CD8-positive, alpha-beta memory T cell (primary cell): ENCODE measurements at places on chromosomes 11 and 22.

DNA sequence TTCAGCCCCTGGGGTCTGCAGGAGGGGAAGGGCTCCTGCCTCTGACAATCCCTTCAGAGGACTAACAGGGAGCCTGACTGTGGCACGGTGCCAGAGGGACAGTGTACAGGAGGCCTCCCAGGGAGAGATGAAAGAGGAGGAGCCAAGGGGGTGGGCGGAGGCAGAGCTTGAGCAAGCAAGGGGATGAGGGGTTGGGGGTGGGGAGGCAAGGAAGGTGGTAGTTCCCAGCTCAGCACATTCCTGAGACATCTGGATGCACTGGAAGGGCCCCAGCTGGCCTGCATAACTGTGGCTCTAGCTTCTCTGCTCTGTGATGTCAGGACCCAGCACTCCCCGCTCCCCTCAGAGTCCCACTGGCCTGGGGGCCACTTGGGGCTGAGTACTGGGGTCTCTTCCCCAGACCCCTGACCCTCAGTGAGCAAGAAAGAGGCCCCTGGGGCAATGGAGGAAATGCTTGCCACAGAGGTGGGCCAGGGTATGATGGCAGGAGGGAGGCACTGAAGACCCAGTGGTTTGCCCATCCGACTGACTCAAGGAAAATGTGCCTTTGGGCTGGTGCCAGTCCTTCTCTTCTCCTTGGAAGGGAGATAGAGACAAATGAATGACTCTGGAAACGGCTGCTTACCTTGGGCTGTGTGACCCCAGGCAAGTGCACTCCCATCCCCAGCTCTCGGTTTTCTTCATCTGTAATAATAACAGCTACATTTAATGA lies 13.3 kb downstream of the CREB3L1 start:
- H3K4me1 ChIP-seq, result peaks cover 6% of the 10 kb centered on the region
- no peak overlapping the region for H3K4me3 ChIP-seq
- DNase-seq, result no peak
- H3K36me3 ChIP-seq, result no peaks in the 10 kb centered on the region
- no peaks in the 10 kb centered on the region for H3K27me3 ChIP-seq

- no peaks in the 10 kb centered on the region for H3K36me3 ChIP-seq
- peaks cover 7% of the 10 kb centered on the region for H3K4me1 ChIP-seq
- H3K4me3 ChIP-seq, result no peak overlapping the region
- DNase-seq, result no peak
Measured at GRCh38 chr11:123576501-123576900, 77.9 kb downstream of the SCN3B start.

DNA sequence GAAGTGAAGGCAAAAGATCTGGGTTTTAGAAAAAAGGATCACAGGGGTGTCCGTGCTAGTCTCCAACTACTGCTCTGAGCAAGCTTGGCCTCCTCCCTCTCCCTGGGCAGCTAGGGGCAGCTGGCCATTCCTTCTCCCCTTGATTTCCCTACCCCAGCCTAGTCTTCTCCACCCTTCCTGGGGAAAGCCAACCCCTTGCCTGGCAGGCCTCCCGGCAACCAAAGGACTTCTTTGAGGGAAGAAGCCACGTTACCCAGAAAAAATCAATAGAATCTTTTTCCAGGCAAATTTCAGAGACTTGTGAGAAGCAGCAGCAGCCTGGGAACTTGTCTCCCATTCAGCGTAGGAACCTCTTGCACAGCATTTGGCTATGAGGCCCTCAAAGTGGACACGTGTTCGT lies 91.5 kb downstream of the MIAT start:
- H3K27me3 ChIP-seq, result no peaks in the 10 kb centered on the region
- no peak overlapping the region for H3K27ac ChIP-seq

DNA sequence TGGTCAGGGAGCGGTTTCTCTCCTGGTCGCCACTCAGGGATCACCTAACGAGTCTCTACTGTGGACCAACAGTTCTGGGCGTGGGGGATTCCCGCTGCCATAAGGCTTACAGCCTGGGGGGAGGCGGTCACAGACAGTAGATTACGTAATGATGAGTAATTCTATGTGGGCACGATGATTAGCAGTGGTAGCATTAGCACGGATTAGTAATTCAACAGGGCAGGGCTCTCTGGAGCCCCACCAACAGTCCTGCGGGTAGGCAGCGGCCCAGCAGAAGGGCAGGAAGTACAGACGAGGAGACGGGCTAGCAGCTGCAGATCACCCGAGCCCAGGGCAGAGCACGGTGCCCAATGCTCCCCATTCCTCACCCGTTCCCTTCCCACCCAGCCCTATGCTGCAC lies 3.6 kb downstream of the SHISAL1 start:
- H3K4me1 ChIP-seq, result peaks cover under 1% of the 10 kb centered on the region
- no peaks in the 10 kb centered on the region for H3K36me3 ChIP-seq
- no peaks in the 10 kb centered on the region for H3K27me3 ChIP-seq
- DNase-seq, result no peak
- H3K4me3 ChIP-seq, result no peak overlapping the region

GRCh38 chr11:12802418-12803085 lies 128.3 kb downstream of the TEAD1 start:
- H3K4me3 ChIP-seq, result no peak overlapping the region
- no peak overlapping the region for H3K27ac ChIP-seq
- no peaks in the 10 kb centered on the region for H3K36me3 ChIP-seq
- H3K27me3 ChIP-seq, result peaks cover 6% of the 10 kb centered on the region

- no peak for DNase-seq
- H3K4me3 ChIP-seq, result no peak overlapping the region
- H3K27ac ChIP-seq, result no peak overlapping the region
Measured at GRCh38 chr11:128616161-128616560, 28.8 kb upstream of the ETS1 start.

DNA sequence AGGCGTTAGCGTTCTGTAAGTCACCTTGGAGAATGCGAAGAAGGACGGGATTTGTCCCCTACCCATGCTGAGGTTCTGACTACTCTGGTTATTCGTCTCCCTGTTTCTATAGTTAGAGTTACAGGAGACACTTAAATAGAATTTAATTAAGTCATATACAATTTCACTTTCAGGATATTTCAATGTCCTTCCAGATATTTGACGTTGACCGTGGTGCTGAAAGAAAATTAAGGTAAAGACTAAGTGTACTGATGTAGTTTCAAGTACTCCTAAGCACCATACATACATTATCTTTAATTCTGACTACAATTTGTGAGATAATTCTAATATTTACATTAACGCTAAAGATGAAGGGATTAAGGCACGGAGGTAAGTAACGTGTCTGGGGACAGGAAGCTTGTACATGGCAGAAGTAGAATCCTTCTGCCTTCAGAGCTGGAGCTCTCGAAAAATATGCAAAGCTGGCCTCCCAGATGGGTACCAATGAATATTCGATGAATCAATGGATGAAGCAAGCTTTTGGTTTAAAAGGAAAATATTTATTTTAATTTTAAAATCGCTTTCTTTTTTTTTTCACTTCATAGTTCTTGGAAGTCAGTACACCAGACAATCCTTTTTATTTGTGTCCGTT lies 539 bp upstream of the SLC36A4 start:
- H3K4me3 ChIP-seq, result peak overlapping the region; percentile 67
- H3K36me3 ChIP-seq, result no peaks in the 10 kb centered on the region
- no peaks in the 10 kb centered on the region for H3K4me1 ChIP-seq

DNA sequence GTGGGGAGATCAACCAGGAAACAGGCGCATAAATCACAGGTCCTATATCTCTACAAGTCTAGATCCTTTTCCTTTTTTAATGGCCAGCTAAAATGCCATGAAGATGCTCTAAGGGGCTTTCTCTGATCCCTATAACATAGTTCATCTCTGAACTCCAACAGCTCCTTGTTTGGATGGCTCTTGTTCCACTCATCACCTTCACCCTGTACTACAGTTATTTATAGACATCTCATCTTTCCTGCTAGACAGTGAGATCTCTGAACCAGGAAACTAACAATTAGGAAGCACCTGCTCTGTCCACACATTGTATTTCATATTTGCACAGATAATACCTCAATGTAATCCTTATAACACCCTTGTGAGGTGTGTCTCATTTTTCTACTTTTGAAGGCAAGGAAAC lies 31.6 kb downstream of the KCNA4 start:
- no peaks in the 10 kb centered on the region for H3K27me3 ChIP-seq
- H3K27ac ChIP-seq, result no peak overlapping the region
- no peak overlapping the region for H3K4me3 ChIP-seq

GRCh38 chr22:45223304-45224117 lies 17.2 kb downstream of the KIAA0930 start:
- H3K27me3 ChIP-seq, result no peaks in the 10 kb centered on the region
- no peak for DNase-seq
- no peaks in the 10 kb centered on the region for H3K4me1 ChIP-seq
- no peak overlapping the region for H3K4me3 ChIP-seq

DNA sequence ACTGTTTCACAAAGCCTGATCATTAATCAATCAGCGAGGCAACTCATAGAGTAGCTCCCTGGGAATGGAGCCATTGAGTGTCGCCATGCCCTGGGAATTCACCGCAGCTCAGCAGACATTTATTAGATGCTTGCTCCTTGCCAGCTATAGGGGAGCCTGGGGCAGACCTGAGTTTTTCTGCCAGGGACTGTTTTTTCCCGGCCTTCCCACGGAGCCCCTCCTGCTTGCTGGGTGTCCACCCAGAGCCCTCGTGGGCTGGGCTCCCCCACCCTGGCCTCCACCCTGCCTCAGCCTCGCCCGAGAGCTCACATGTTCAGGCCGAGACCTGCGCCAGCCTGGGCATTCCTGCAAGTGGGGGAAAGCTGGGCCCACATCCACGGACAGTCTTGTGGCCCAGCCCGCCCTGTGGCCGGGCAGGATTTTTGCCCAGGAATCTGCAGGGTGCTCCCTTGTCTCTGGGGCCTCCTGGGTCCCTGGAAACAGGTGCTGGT lies 64.9 kb downstream of the SMIM38 start:
- no peak overlapping the region for H3K4me3 ChIP-seq
- H3K27me3 ChIP-seq, result no peaks in the 10 kb centered on the region
- no peak overlapping the region for H3K27ac ChIP-seq
- no peaks in the 10 kb centered on the region for H3K36me3 ChIP-seq

DNA sequence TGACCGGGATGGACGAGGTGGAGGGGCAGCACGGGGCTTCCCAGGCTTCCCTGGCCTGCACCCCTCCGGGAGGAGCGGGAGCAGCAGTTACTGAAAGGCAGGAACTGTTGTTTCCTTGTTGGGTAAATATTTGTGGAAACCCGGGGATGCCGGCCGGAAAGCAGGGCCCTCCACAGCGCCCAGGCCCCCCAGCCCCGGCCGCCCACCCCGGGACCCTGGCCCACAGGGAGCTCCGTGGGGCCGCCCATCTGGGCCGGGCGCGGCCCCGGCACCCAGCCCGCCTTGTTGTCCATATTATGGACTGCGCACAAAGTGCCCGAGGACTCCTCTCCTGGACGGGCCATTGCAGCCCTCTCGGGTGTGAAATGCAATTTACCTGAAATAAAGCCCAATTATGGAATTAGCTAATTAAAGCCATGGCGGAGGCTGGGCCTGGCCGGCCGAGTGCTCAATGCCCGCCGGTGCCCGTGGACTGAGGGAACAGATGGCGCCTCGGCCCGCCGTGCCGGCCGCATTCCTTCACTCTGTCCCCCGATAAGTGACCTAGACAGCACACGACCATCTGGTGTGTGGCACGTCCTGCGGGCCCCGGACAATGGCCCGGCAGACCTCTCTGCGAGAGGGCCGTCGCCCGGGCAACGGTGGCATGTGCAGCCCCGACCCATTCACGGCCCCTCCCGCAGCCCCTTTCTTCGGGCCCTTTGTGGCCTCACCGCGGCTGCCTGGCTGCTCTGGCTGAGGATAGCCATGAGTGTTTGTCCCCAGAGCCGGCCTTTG lies 35.4 kb downstream of the CDKN1C start:
- DNase-seq, result no peak
- no peaks in the 10 kb centered on the region for H3K4me1 ChIP-seq
- H3K36me3 ChIP-seq, result no peaks in the 10 kb centered on the region

GRCh38 chr11:72229336-72229924 lies 4.9 kb downstream of the INPPL1 start:
- DNase-seq, result no peak
- no peak overlapping the region for H3K27ac ChIP-seq
- H3K27me3 ChIP-seq, result no peaks in the 10 kb centered on the region
- H3K4me1 ChIP-seq, result peaks cover 9% of the 10 kb centered on the region
- no peak overlapping the region for H3K4me3 ChIP-seq

GRCh38 chr22:36454916-36455570 lies 26.4 kb downstream of the TXN2 start:
- peak overlapping the region; percentile 86 for H3K27ac ChIP-seq
- peaks cover 49% of the 10 kb centered on the region for H3K4me1 ChIP-seq
- H3K36me3 ChIP-seq, result no peaks in the 10 kb centered on the region
- DNase-seq, result peak; percentile 96
- peak overlapping the region; percentile 85 for H3K4me3 ChIP-seq
- H3K27me3 ChIP-seq, result no peaks in the 10 kb centered on the region

GRCh38 chr22:49197505-49197904 lies 630.2 kb downstream of the BRD1 start:
- DNase-seq, result no peak
- H3K36me3 ChIP-seq, result no peaks in the 10 kb centered on the region
- no peak overlapping the region for H3K4me3 ChIP-seq
- no peaks in the 10 kb centered on the region for H3K27me3 ChIP-seq

- no peak overlapping the region for H3K27ac ChIP-seq
- H3K27me3 ChIP-seq, result no peaks in the 10 kb centered on the region
- no peaks in the 10 kb centered on the region for H3K36me3 ChIP-seq
- no peak for DNase-seq
Measured at GRCh38 chr11:93393386-93393785, 62.8 kb downstream of the DEUP1 start.

DNA sequence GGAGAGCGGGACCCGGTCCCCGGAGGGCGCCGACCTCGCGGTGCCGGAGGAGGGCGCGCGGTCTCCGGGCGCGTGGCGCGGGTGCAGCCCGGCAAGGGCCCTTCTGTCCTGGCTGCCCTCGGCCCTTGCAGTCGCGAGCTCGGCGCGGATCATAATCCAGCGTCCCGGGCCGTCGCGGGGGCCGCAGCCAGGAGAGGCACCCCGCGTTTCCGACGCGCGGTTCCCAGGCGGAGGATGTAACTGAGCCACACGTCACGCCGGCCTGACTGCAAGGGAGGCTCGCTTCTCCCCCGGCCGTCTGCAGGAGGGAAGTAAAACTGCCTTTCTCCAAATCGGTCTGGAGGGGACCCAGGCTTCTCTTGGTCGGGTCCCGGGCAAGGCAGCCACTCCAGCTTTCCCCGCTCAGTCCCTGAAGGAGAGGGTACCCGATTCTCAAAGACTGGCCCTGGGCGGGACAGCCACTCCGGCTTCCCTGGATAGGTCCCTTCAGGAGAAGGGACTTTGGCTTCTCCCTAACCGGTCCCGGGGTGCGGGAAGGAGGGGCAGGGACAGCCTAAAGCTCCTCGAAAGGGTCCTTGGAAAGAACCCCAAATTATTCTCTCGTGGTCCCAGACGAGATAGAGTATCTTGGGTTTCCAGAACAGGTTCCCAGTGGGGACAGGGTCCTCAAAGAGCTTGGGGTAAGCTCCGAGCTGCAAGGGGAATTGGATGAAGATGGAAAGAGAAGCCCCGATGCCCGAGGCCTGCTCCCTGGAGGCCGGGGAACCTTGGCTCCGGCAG lies 836 bp downstream of the SPON1 start:
- H3K4me1 ChIP-seq, result peaks cover 15% of the 10 kb centered on the region
- peak overlapping the region; percentile 26 for H3K4me3 ChIP-seq
- H3K36me3 ChIP-seq, result no peaks in the 10 kb centered on the region
- H3K27me3 ChIP-seq, result peaks cover 48% of the 10 kb centered on the region
- H3K27ac ChIP-seq, result no peak overlapping the region
- no peak for DNase-seq

- no peaks in the 10 kb centered on the region for H3K36me3 ChIP-seq
- no peaks in the 10 kb centered on the region for H3K27me3 ChIP-seq
- H3K27ac ChIP-seq, result no peak overlapping the region
Measured at GRCh38 chr11:126628450-126628789, 272.9 kb downstream of the ST3GAL4 start.
